ENCODE measurements at places on chromosomes 11 and 22.

DNA sequence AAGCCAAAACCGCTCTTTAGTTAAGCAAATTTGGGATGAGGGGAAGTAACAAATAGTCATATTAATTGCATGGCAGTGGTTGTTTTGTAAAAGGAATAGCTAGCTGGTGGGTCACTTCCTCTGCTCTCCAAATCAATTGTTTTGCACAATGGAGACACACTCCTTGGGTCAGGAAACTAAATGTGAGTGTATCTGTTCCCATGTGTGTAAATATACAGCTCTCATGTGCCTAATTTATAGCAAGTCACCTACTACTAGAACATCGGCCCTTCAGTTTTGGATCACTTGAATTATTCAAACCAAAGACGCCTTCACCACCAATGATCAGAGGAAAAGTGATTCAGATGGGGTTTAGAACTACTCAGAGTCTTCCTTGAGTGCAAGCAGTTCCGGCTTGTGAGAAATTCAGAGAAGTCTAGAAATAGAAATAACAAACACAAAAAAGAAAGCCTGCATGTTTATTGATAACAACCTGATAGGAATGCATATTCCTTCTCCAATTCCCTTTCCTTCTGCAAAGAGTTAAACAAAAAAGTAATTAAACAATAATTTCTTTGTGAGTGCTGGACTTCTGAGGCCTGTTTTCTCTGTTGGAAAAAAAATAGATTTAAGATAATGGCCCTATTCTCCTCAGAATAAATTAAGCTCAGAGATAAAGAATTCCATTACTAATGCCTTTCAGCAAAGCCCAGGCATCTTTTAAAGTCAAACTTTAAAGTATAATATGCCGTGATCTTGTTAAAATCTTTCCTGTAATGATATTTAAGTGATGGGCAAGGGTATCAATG is 100.4 kb downstream of the KIRREL3 start:
- no peak for DNase-seq

DNA sequence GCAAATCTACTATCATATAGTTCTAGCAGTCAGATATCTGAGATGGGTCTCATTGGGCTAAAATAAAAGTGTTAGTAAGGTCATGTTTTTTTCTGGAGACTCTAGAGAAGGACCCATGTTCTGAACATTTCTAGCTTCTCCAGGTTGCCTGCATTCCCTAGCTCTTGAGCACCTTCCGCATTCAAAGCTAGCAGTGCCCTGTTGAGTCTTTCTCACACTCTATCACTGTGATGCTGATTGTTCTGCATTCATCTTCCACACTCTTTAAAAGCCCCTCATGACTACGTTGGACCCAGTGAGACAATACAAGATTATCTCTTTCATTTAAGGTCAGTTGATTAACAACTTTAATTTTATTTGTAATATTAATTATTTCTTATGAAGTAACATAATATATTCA is 433.3 kb upstream of the CHORDC1 start:
- DNase-seq, result no peak

- no peak for DNase-seq
These were observed 94.9 kb downstream of the ZBTB16 start for GRCh38 chr11:114154271-114155047.

DNA sequence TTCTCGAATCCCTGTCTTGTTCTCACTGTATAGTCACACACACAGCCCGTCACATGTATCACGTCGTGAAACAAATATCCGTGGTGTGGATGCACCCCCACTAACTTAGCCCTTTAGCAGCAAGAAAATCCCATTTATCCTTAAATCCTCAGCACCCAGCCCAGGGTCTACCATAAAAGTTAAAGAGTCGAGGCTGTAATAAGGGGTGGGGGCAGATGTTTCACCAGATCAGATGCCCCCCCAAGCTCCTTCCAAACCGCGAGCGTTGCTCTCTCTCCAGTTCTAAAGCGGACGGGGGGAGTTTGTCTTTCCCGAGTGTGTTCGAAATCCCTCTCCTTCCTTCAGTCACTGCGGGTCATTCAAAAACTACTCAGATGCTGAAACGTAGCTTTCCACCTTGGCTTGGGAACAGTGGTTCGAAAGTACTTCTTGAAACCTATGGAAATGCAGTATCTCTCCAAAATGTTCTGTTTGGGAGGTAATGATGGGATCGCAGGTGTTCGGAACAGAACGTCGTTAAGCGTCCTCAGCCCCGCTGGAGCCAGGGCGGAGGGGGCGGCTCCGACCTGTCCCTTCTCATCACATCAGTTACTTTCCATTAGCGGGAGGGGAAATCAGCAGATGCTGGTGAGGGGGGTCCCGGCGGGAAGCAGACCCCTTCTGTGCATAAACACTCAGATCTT is 156.2 kb downstream of the BRD1 start:
- no peak for DNase-seq

GRCh38 chr11:73156114-73156513 is 14.0 kb upstream of the FCHSD2 start:
- no peak for DNase-seq

DNA sequence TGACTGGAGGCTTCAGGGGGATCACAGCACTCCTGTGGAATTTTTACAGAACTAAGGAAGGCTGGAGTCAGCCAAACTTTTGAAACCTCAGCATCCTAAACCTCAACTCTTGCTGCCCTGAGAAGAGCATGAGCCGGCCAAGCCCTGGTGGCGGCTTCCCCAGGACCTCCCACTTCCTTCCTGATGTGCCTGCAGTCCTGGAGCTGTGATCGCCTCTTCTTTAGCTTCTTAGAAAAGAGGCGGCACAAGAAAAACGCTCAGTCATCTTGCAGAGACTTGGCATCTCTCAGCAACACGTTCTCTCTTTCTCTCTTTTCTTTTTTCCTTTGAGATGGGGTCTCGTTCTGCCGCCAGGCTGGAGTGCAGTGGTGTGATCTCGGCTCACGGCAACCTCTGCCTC is 40.4 kb upstream of the AMPD3 start:
- no peak for DNase-seq

- DNase-seq, result no peak
These were observed 7.0 kb downstream of the OVOL1 start for GRCh38 chr11:65793625-65794400.

DNA sequence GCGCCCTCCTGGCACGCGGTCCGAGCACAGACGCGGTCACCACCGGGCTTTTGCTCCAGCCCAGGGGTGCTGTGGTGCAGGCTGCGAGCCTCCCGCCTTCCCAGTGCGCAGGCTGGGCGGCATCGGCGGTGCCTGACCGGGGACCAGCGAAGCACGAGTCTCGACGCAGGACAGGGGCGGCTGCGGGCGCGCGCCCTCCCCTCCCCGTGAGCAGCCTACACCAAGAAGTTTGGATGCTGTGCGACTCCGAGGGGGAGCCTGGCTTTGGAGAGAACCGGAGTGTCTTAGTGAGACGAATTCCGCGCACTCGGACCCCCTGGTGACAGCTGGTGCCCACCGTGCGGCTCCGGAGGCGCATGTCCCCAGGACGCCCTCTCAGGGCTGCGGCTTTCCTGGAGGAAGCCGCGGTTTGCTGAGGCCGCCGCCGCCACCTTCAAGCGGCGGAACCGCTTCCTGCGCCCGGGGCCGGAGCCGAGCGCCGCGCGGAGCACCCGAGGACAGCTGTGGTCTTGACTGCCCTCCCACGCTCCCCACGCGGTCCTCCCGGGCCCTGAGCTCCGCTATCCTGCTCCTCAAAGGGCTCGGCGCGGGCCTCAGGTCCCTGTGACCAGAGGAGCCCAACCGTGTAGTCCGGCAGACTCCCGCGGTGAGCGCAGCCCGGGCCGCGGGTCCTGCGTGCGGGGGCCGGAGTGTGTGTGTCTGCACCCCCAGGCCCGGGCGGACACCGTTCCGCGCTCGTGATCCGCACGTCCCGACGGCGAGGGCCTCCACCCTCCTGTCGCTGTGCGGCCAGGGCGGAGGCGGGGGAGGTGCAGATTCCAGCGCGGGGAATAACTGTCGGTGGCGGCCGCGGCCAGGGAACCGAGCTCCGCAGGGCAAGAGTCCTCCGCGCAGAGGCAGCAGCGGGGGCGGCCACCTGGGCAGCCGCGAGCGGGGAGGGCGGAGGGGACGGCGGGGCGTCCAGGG is 1.7 kb downstream of the FGF3 start:
- DNase-seq, result no peak

GRCh38 chr11:78313898-78314297 is 103.7 kb downstream of the GAB2 start:
- DNase-seq, result no peak

DNA sequence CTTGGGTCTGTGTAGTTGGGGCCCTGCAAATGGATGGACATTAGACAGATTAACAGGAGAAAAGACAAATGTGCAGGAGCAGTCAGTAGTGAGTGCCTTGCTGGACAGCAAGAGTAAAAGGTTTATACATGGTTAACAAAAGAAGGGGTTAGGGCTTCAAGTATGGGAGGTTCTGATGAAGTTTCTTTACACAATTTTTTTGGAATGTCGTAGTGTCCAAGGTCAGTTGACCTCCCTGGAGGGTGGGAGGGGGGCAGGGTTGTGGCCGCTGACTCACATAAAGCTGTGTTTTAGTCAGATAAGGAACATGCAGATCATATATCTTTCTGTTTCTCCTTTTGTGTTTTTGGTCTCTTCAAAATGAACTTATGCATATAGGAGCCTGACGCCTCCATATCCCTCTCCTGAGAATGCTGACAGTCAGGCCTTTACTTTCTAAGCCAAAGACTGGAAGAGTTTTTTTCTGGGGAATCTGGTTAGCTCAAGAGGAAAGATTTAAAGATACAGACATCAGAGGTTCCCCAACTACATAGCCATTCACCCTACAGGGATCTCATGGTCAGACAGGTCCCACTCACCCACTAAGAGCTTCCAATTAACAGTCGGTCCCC is 134.3 kb downstream of the NECTIN1 start:
- no peak for DNase-seq

GRCh38 chr22:17314487-17314886 is 54.8 kb upstream of the CECR2 start:
- DNase-seq, result no peak

GRCh38 chr11:17343907-17344306 is 7.7 kb upstream of the NCR3LG1 start:
- DNase-seq, result no peak

- DNase-seq, result no peak
These were observed 22.7 kb downstream of the EFCAB6 start for GRCh38 chr22:43789452-43789851.

- DNase-seq, result no peak
These were observed 160.5 kb downstream of the C11orf87 start for GRCh38 chr11:109582470-109582869.

GRCh38 chr11:9498457-9499078 is 37.8 kb downstream of the ZNF143 start:
- DNase-seq, result no peak

GRCh38 chr11:88104408-88104807 is 70.8 kb downstream of the RAB38 start:
- no peak for DNase-seq

DNA sequence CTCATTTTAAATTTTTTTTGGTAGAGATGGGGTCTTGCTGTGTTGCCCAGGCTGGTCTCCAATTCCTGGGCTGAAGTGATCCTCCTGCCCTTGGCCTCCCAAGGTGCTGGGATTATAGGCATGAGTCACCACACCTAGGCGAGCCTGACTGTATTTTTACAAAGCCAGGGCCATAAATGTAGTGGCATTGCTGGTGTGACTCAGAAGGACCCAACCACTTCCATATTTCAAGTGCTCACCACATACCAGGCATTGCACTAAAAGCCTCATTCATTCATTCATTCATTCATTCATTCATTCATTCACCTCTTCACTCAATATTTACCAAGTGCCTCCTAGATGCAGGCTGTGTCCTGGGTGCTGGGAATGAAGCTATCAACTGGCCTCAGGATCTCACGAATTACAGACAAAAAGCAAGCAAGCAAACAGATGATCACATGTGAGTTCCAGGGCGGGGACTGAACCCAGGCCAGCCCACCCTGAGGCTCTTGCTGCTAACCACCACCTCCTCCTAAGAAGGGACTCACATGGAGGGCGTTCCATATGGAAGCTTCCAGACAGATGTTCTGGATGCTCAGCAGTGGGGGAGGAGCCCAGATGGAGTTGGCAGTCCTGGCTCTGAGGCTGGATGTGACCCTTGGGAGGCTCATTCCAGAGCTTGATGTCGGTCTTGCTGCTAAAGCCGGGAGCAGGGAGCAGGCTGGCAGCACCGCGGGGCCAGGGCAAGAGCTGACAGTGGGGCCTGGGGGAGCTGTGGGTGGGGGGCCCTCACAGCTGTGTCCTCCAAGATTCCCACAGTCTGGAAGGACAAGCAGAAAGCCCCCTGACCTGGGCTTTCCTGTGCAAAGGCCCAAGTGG is 158.8 kb downstream of the CTTN start:
- no peak for DNase-seq

GRCh38 chr11:123135863-123136446 is 59.1 kb downstream of the CLMP start:
- DNase-seq, result no peak

DNA sequence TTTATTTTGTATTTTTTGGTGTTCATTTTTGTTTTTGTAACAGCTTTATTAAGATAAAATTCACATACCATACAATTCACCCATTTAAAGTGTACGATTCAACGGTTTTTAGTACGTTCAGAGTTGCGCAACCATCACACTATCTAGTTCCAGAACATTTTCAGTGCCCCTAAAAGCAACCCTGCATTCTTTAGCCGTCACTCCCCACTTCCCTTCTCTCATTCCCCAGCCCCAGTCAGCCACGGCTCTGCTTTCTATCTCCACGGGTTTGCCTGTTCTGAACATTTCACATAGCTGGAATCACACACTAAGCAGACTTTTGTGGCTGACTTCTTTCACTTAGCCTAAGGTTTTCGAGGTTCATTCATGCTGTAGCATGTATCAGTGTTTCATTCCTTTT is 9.6 kb upstream of the KCNQ1OT1 start:
- DNase-seq, result no peak

GRCh38 chr11:36009473-36009872 is 65.6 kb downstream of the LDLRAD3 start:
- DNase-seq, result no peak

GRCh38 chr11:120958185-120958584 is 65.7 kb upstream of the TBCEL start:
- DNase-seq, result no peak

- no peak for DNase-seq
These were observed 216.5 kb upstream of the PLET1 start for GRCh38 chr11:112477152-112477551.

GRCh38 chr22:46827136-46827780 is 64.8 kb downstream of the TBC1D22A start:
- DNase-seq, result no peak

- no peak for DNase-seq
These were observed 100.4 kb downstream of the GALNT18 start for GRCh38 chr11:11521306-11522002.

Measured in D721Med (cell line).